ENCODE measurements at places on chromosomes 2 and 18. TPM values are rescaled to one million over a fixed set of nuclear protein-coding genes. Genes with fewer than 3 reads are reported as not detected.

The MTHFD2 gene
- 21.8 TPM for polyA plus RNA-seq

The SLC16A14 gene
- polyA plus RNA-seq, result 2.0 TPM

The SCN7A gene
- polyA plus RNA-seq, result 33.2 TPM

The ZNF512 gene
- 41.1 TPM for polyA plus RNA-seq

- DNase-seq, result no peak
Measured at GRCh38 chr2:164881524-164881923, 39.9 kb upstream of the COBLL1 start.

DNA sequence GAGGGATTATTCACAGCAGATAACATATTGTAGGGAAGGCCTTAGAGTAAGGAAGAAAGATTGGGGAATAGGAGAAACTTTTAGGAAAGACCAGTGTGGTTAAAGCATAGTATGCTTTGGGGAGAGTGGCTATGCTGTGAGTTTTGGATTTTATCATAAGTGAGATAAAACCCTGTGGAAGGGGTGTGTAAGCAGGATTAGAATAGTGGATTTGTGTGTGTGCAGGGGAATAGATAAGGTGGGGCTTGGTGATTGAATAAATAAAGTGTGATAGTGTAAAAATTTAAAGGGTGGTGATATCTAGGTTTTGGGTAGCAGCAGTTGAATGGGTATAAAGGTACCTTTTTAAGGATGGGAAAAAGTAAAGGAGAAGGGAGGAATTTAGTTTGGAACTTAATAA, 137.7 kb downstream of the NCOA1 start:
- no peak for DNase-seq

DNA sequence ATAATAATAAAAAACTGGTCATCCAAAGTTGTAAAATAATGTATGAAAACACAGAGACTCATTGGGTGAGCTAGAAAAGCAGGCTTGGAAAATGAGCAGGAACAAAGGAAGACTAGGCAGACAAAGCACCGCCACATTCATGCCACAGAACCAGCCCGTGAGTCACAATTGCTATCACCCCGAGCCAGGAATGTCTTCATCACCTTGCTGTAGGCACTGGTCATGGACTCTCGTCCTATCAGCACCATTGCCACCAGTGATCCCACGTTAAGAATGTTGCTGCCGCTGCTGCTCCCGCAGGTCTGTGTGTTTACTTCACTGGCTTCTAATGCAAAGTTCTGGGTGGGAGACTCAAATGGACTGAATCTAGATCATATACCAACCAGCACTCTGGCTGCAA, 417.9 kb downstream of the PID1 start:
- DNase-seq, result no peak

DNA sequence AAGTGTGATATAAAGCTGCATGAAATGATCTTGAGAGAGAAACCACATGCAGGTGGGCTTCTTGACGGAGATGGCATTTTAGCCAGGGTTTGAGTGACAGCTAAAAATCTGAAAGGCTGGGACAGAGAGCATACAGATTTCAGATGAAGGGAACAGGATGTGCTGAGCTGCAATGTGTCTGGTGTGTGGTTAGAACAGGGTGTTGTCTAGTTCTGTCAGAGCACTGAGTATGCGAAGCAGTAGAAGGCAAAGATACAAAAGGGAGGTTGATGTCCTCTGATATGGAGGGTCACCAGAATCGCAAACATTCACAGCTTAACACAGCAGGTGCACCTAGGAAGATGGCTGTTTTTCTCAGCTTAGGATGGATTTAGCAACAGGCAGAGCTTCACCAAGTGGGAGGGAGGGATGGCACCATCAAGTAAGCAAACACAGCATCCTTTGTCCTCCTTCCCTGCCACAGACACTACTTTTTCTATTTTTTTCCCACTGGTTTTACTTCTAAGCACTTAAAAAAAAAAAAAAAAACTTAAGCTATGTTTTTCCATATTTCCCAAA, 182.5 kb downstream of the TMX3 start:
- DNase-seq, result no peak

All from forelimb muscle (tissue), 1 donor.